ENCODE measurements at places on chromosomes 6 and 20.
A peak's percentile ranks its signal among the peaks of the same experiment; 100 is the strongest.

DNA sequence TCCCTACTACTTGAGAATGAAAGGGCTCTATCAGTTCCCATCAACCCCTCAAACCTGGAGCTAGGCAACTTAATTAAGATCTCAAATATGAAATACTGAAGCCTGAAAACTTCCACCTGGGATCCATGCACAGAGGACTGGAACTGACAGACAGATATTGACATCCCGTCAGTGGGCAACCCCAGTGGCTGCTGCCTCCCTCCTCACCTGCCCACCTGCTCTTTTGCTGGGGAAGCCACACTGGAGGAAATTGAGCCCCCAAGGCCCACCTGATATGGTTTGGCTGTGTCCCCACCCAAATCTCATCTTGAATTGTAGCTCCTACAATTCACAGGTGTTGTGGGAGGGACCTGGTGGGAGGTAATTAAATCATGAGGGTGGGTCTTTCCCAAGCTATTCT, 192.8 kb downstream of the LRFN2 start:
- DNase-seq, result no peak

- no peak for DNase-seq
Measured at GRCh38 chr20:44186674-44187053, 324 bp downstream of the JPH2 start.

- no peak for DNase-seq
Measured at GRCh38 chr6:19416811-19417210, 420.4 kb upstream of the ID4 start.

DNA sequence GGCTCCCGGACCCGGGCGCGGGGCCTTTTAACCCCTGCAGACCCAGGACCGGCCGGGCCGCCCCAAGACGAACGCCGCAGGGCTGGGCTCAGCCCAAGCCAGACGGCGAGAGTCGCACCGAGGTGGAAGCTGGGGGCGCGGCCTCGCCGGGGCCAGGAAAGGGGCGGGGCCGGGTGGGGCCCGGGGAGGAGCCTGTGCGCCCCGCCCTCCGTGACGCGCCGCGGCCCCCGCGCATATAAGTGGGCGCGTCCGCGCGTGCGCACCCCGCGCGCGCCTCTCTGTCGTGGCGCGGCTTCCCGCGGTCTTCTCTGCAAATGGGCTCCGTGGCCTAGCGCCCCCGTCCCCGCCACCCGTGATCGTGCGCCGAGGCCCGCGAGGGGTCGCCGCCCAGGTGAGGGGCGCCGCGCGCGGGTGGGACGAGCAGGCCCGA, at the start of gene PPDPF:
Gene PPDPF (plus strand): TSS at position 262 of the 430 bp plus-strand sequence. CDS start 544 bp downstream, outside the sequence.
- DNase-seq, result peak; percentile 64

GRCh38 chr20:49762940-49763766, 49.5 kb upstream of the B4GALT5 start:
- DNase-seq, result no peak

GRCh38 chr6:32113386-32114352, 4.5 kb upstream of the TNXB start:
- DNase-seq, result no peak

- no peak for DNase-seq
Measured at GRCh38 chr6:49515485-49516146, 15.9 kb downstream of the GLYATL3 start.

DNA sequence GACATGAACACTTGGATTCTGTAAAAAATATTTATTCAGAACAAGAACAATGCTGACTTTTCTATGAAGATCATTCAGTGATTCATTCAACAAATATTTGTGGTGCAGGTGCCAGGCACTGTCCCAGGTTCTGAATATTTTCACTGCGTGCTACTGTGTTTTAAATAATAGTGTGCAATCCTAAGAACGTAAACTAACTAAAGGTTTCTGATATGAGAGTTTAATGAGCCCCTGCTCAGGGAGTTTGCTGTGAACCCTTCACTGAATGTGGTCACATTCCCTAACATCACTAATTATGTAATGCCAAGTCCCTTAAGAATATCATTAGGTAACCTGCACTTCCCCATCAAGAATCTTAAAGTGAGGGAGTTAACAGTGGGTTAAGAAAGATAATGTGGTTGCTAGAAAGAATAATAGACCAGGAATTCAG, 1.7 kb upstream of the TMEM170B start:
- DNase-seq, result no peak

DNA sequence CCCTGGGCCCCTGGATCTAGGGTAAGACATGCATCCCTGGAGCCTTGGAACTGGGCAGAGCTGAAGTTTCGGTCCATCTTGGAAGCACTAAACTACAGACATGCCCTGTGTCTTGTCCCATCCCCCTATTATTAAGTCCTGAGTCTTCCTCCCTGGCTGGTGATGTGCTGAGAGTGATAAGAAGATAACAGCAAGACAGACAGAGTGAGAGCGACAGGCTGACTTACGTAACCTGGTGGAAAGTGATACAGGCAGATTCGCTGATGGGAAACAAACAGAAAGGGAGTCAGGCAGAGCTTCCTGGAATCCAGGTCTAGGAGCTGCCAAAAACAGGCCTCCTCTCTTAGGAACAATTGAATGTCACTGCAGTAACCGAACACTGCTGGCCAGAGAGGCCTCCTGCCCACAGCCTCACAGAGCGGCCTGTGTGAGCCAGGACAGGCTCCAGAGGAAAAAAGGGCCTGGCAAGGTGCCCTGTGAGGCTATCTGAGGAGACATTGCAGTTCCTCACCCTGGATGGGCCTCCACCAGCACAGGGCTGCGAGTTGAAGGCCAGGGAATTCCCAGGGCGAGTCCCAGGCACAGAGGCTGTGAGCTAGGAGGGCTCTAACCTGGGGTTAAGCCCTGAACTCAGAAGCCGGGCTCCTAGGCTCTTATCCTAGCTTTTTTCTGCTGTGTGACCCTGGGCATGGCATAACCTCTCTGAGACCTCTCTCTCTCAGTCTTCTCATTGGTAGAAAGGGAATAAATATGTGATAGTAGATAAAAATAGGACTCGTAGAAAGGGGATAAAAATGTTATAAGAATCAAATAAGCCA, 34.2 kb upstream of the B4GALT5 start:
- DNase-seq, result no peak

GRCh38 chr6:7163661-7164071, 55.9 kb downstream of the RREB1 start:
- no peak for DNase-seq

- DNase-seq, result no peak
Measured at GRCh38 chr20:55155360-55155759, 680.0 kb downstream of the DOK5 start.

DNA sequence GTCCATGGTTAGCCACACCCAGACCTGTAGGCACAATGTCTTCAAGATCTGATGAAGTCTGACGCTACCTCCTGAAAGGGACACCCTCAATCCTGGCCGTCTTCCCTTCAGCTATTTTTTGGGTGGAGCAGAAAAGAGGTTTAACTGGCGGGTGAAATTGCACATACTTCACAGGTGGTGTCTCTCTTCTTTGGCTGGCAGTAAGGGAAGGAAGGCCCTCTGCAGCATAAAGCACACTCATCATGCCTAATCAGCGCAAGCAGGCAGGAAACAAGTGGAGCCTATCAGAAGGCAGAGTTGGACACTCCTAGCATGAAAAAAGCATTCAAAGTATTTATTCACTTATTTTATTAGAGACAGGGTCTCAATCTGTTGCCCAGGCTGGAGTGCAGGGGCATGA, 32.9 kb downstream of the PNLDC1 start:
- no peak for DNase-seq

DNA sequence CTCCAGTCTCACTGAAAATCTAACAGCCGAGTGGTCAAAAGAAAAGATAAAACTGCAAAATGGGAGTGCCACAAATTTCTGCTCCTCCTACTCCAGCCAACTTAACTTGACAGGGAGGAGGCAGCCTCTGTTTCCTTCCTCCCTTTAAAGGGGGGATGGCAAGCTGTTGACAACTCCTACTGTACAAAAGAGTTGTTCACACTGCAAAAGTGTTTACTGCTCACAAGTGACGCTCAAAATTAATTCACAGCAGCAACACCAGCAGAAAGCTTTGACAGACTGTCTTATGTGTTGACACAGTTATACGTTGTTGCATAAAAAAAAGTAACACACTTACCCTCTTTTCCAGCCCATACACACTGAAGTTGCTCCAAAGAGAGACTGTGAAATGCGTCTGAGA, 169.8 kb downstream of the BACH2 start:
- no peak for DNase-seq

DNA sequence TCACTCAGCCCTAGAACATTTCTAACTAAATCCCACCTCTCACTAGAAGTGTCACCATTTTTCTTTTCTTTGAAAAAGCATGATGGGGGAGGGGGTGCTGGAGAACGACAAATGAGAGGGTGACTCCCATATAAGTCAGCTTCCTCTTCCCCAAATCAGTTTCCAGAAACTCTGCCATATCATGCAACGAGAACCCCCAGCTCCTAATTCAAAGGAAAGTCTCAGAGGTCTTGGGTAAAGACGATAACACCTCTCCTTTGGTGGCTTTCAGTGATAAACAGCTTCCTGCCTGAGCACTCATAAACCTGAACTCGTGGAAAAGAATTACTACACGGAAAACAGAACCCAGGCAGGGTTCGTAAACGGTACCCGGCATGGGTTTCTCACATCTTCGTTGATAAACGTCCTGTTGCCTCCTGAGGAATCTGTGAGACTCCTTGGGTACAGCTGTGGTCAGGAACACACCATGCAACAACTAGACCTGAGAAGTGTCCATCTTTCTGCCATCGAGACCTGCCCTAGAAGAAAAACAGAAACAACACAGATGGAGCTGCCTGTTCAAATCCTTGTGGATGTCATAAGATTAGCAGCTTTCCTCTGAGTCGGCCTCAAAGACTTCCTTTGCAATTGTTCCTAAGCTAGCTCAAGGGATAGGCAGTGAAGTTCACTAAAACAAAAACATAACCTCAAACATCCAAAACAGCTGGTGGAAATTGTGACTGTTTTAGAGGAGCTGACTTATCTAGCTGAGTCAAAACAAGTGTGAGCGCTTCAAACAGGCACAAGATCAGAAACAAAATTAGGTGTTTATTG, 185.8 kb upstream of the PRDM1 start:
- DNase-seq, result no peak

GRCh38 chr6:100780648-100781047, 100.5 kb downstream of the ASCC3 start:
- no peak for DNase-seq

- DNase-seq, result no peak
Measured at GRCh38 chr6:37092923-37093727, 76.8 kb upstream of the PIM1 start.

- DNase-seq, result no peak
Measured at GRCh38 chr20:2006452-2007361, 12.8 kb upstream of the PDYN start.

DNA sequence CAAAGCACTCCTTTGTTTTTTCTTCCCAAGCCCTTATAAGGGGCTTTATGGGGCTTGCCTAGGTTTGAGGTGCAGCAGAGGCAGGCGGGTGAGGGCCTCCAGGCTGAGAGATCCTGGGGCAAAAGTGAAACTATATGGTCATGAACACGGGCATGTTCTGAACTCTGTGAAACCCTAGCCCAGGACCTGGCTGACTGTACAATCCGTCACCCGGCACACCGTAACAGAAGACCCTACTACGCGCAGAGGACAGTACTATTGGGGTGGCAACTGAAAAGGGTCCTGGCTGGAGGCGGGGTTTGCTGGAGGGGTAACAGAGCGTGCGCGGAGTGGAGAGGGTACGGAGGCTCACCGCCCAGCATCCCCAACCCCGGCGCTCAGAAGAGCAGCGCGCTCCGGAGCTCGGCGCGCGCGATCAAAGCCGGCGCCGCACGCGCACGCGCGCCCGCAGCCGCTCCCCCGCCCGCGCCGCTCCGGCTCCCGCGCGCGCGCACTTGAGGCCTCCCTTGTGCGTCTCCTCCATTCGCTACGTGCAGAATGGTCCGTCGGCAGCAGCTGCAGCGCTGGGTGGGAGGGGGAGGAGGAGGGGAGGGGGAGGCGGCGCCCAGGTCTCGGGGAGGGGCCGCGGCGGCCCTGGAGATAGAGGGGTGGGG, 54.2 kb downstream of the MRPL14 start:
- DNase-seq, result peak; percentile 85

DNA sequence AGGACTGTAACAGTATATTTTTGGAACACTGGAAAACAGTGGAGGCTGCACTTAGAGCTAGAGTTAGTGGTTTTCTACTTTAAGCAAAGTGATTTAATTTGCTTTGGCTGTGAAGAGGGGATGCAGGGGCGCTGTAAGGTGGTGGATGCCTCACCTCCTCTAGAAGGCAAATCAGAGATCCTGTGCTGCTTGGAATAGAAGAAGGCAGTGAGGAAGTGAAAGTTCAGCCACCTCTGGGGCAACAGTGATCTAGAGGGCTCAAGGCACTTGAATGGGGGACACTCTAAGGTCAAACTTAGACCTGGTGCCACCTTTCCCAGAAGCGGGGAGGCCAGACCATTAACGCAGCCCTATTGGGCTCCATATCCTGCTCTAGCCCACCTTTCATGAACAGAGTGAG, 19.0 kb upstream of the SNRPB2 start:
- DNase-seq, result no peak

DNA sequence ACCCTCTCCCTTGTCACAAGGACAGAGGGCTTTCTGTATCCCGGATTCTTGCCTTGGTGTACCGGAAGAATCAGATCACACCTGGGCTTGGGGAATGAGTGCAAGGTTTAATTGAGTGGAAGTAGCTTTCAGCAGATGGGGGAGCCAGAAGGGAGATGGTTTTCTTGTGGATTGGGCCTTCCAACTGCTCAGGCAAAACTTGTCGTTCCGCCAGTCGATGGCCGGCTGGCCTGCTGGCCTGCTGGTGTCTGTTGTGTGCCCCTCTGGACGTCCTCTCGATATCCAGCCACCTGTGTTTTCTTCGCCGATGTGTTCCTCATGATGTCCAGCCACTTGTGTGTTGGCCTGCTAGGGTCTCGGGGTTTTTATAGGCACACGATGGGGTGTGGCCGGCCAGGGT, 168.1 kb downstream of the CDKAL1 start:
- DNase-seq, result no peak

DNA sequence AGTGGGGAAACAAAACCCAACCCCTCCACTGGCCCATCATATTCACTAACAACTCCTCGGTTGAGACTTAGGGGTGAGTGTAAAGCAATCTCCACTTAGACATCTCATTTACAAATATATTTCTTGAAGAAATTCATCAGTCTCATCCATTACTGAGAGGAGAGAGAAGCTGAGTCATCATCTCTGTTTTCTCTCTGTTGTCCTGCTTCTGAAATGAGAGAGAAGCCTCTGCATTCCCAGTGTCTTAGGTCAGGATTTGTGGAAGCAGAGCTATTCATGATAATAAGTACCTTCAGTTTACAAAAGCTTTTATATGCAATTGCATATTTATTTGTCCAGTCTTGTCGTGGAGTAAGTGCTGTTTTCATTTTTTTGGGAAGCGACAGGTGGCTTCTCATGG, 879 bp downstream of the MEP1A start:
- no peak for DNase-seq

- no peak for DNase-seq
Measured at GRCh38 chr6:108175592-108176279, 9.9 kb downstream of the NR2E1 start.

Measured in left renal pelvis (tissue), 4 donors.